Liver (tissue), 10 donors: ENCODE measurements at places on chromosomes 5 and 9. TPM values are rescaled to one million over a fixed set of nuclear protein-coding genes. Genes with fewer than 3 reads are reported as not detected.

The ADRB2 gene
- 7.6 TPM for total RNA-seq

- no peak for DNase-seq
These were observed 2002.9 kb downstream of the MAT2B start for GRCh38 chr5:165508286-165508685.

GRCh38 chr9:26321935-26322334, 570.7 kb downstream of the CAAP1 start:
- no peak for DNase-seq

The ZNF608 gene
- total RNA-seq, result 3.9 TPM

The IL9 gene
- not detected for total RNA-seq
